GM06990 (cell line): ENCODE measurements at places on chromosomes 5 and 9.

- DNase-seq: no peak
Measured at GRCh38 chr5:38948501-38948900, 102.7 kb downstream of the OSMR start.

DNA sequence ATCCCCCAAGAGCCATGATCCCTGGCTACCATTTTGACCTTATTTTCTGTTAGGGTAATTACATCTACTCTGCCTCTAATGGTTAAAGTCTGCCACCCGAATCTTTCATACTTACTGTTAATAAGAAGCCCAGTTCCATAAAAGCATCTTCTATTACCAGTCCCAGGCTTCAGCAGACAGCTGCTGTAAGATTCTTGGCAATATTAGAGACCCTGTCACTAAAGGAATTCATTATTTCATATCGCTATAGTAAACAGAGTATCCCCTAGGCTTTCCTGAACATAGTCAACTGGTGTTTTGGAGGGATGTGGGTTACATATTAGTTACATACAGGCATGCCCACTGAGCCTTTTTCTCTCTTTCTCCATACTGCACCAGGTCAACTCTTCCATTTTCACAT, 608.7 kb upstream of the SEMA6A start:
- DNase-seq: no peak

DNA sequence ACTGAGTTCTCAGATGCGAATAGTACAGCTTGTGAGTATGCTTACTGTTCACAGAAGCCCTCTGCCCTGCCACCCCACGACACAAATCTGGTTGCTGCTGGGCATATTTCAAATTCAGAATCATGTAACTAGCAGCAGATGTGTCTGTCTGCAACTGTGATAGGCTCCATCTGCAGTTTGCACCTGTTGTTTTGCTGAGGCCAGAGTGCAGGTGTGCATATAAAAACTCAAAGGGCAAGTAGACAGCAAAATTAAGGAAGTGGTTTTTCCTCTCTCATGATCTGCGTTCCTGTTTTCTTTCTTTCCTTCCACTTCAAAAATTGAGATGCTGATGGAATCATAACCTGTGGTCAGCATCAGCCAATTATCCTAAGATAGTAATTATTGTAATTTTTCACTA, 1000.5 kb downstream of the PTPRD start:
- DNase-seq: no peak

DNA sequence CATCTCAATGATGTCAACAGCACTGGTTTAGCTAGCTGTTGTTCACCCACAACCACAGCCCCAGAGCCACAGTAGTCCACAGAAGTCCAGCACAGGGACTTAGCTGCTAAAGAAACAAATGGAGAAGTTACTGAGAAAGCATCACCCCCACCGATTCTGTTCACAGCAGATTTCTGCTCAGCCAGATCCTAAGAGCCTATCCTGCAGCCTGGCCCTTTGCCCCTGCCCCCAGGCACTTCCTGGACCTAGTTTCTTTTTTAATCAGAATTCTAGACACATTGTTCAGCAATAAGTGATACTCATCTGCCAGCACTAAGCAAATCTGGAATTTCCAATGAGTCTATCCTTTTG, 7.4 kb downstream of the B4GALT1 start:
- peak; percentile 66 for DNase-seq

DNA sequence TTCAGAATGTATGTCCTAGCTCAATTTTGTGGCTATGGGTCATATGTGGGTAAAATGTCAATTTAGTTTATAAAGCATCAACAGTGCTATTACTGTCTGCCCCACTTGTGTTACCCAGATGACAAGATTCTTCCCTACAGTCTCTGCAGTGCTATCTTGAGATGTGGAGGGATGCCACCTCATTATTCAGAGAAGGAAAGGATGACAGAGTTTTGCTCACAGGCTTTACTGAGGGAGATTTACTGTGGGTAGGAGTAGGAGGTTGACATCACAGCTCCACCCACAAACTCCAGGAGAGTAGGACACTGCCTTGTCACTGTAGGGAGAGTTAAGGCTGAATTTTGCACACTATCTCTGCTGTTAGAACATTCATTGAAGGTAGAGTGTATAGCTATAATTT, 359.3 kb downstream of the HTR1A start:
- no peak for DNase-seq

GRCh38 chr5:40041452-40041851, 616.7 kb upstream of the DAB2 start:
- no peak for DNase-seq

GRCh38 chr9:125656560-125656959, 50.4 kb downstream of the MAPKAP1 start:
- no peak for DNase-seq

DNA sequence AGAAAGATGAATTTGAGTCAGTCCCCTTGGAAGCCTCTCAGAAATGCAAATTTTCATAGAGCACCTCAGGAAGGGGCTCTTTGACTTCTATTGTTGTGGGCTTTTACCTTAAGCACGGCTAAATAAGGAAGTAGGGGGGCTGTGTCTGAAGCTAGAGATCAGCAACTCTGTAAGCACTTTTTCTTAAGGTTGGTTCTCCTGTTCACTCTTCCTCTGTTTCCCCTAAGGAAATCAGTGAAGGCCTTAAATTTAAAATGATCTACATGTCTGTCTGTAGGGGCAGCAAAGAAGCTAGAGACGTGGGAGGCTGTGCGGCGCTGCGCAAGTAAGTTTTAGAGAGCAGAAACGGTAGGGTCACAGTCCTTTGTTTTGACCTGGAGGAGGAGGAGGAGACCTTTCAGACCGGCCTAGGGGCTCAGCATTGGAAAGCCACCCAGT, 1.2 kb upstream of the CDC14B start:
- DNase-seq: no peak

GRCh38 chr5:33692980-33693379, 198.8 kb downstream of the ADAMTS12 start:
- no peak for DNase-seq

GRCh38 chr5:122300374-122300773, 11.7 kb upstream of the SNCAIP start:
- DNase-seq: no peak

- no peak for DNase-seq
Measured at GRCh38 chr9:120878188-120879130, 1.5 kb upstream of the PHF19 start.

DNA sequence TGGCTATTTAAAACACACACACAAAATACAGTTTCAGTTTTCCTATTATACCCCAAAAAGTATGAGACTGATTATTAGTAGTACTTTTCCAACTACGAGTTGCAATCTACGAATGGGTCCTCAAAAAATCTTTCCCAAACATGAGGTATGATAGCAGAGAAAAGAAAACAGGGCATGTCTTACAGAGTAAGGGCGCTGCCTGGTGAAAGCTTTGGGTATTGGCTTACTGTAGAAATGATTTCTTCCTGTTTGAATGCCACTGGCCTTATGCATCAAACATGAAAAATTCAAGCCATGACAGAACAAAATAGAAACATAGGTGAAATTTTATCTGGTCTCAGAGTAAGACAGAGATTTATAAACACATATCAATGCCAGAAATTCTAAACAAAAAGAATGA, 448.0 kb downstream of the SPOCK1 start:
- no peak for DNase-seq

DNA sequence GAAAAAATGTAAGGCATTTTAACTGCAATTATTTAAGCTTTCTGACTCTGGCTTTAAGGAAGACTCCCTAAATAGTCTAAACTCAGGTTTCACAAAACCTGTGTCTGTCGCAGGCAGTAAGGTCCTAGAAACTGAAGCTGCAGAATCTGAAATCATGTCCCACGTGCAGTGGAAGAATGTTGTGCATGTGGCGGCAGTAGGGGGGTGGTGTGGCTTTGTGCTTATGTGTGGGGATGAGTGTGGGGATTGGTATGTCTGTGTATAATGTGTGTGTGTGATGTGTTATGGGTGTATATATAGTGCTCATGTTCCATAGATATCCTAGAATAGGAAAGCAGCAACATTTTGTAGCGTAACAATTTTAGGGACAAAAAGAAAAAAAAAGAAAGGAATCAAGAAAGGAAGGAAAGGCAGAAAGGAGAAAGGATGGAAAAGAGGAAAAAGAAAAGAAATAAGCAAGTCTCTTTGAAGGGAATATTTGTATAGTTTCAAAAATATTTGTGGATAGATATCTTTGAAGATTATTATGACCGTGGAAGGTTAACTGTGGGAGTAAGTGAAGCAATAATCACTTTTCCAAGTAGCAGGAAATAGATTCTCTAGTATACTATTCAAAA, 6.6 kb downstream of the ANKDD1B start:
- DNase-seq: no peak

DNA sequence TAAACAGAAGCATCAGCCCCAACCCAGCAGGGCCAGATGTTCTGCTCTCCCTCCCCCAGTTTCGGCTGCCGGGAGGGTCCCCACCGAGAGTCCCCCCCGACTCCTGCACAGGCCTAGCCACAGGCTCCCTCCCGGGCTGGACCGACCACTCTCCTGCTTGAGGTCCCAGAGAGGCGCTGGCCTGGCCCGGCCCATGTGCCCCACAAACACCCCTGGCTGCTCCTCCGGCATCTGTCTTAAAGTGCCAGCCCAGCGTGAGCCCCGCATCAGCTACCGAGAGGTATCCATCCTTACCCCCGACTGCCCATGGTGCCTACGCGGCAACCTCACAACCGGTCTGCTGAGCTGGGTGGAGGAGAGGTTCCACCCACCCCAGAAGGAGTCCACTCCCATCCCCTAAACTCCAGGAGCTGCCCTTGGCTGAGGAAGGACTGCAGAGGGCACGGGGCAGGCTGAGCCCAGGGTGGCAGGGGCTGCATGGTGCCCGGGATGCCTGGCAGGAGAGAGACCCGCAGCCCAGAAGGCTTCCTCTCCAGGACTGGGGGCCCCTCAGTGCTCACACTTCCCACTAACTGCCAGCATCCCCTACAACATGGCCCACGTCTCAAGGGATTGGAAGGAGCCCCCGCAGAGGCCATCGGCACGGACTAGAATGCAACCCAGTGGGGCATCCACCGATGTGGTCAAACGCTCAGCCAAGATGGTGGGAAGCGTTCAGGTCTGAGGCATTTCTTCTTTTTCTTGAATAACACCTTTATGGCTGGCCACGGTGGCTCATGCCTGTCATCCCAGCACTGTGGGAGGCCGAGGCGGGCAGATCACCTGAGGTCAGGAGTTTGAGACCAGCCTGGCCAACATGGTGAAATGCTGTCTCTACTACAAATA, 15.6 kb upstream of the EGFL7 start:
- no peak for DNase-seq

GRCh38 chr5:154653418-154653763, 101.8 kb upstream of the LARP1 start:
- DNase-seq: no peak

GRCh38 chr9:126526218-126527108, 87.3 kb upstream of the LMX1B start:
- DNase-seq: no peak

- no peak for DNase-seq
Measured at GRCh38 chr9:128473104-128473503, 17.3 kb downstream of the ODF2 start.

DNA sequence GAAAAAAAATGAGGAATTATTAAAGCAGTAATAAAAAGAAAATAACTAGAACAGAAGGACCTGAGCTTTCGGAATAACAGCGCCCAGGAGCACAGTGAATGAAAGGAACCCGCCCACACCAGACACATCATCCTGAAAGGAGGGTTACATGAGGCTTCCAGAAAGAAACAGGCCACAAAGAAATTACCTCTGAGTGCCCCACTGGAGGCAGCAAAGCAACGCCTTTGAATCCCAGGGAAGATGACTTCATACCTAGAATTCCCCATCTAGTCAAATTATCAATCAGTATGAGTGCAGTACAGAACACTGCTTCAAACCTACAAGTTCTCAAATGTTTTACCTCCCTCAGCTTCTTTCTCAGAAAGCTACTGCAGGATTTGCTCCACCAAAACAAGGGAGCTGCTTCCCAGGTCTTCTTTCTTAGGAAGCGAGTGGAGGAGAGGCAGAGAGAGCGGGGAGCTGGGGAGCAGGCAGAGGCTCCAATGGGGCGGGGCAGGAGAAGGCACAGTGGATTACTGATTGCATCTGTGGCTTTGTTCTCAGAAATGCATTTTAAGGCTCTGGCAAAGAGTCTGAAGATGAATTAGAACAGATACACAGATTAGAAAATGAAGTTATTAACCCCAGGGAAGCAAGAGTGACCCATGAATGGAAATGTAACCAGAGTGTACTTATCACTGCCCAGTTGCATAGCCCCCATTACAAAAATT, 87.1 kb downstream of the SEMA4D start:
- DNase-seq: peak; percentile 40

GRCh38 chr9:136951541-136952320, at the start of gene LCN12:
Gene LCN12 (plus strand): TSS chr9:136952273. CDS start chr9:136952328, 55 bp downstream.
- no peak for DNase-seq

- DNase-seq: no peak
Measured at GRCh38 chr5:132472431-132472830, 18.1 kb downstream of the IRF1 start.

DNA sequence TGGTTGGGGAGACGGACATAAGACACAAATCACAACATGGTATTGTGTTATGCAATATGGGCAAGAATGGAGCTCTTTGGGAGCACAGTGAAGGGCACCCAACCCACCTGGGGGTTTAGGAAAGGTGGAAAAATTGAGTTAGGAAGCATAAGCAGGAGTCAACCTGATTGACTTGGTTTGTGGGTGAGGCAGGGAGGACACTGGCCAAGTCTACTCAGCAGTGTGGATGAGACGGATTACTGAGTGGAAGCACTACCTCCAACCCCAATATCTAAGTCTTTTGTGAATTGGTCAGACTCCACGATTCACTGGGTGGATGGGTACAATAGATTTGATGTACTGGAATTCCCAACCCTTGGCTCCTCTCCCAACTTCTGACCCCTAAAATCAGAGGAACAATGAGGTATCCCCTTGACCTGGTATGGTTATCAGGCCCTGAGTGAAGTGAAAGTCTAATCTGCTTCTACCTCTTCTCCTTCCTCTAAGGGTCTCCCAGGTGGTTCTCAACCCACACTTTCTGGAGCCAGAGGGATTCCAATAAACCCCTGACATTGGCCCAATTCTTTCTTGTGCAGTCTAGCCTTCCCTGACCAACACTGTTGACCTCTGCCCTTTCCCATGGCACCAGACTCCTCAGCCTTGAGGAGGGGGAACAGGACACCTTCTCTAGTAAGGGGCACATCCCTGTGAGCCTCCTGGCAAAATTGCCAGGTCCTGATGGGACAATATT, 5.2 kb downstream of the EGR1 start:
- no peak for DNase-seq

GRCh38 chr5:2779459-2779858, 28.0 kb upstream of the IRX2 start:
- no peak for DNase-seq

DNA sequence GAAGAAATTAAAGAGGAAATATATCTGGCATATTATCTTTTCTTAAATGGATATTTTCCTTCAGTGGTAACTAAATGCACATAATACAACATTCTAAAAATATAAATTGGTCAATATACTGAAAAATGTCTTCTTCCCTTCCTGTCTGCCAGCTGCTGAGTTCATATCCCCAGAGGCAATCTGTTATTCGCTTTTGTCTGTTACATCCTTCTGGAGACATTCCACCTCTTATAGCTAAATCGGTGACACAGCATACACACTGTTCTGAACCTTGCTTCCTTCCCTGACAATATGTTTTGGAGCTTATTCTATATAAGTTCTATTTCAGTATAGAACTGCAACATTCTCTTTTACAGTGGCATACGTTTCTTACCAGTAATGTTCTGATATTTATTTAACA, 147.8 kb downstream of the TENT4A start:
- no peak for DNase-seq

GRCh38 chr5:92864591-92864990, 716.4 kb downstream of the NR2F1-AS1 start:
- no peak for DNase-seq
